ENCODE measurements at places on chromosomes 1 and 21.

GRCh38 chr1:76374086-76374485 lies 299.5 kb downstream of the ST6GALNAC3 start:
- DNase-seq, result no peak

- DNase-seq, result no peak
Observed at GRCh38 chr1:39250460-39251240, 46.2 kb downstream of the MACF1 start.

DNA sequence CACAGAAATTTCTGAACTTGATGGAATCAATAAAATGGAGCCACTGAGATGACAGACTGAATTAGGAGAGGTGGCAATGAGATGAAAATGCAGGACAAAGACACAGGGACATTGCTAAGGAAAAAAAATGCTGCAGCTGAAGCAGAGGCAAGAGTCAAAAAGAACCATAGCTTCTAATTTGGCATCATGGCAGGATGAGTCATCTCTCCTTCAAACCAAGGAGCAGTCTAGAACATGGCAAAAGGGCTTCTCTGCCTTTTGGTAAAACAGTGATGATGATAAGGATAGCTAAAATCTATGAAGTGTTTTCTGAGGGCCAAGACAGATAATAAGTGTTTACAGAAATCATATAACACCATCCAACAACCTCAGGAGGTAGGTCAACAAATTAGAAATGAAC lies 16.8 kb downstream of the SLC19A2 start:
- no peak for DNase-seq

DNA sequence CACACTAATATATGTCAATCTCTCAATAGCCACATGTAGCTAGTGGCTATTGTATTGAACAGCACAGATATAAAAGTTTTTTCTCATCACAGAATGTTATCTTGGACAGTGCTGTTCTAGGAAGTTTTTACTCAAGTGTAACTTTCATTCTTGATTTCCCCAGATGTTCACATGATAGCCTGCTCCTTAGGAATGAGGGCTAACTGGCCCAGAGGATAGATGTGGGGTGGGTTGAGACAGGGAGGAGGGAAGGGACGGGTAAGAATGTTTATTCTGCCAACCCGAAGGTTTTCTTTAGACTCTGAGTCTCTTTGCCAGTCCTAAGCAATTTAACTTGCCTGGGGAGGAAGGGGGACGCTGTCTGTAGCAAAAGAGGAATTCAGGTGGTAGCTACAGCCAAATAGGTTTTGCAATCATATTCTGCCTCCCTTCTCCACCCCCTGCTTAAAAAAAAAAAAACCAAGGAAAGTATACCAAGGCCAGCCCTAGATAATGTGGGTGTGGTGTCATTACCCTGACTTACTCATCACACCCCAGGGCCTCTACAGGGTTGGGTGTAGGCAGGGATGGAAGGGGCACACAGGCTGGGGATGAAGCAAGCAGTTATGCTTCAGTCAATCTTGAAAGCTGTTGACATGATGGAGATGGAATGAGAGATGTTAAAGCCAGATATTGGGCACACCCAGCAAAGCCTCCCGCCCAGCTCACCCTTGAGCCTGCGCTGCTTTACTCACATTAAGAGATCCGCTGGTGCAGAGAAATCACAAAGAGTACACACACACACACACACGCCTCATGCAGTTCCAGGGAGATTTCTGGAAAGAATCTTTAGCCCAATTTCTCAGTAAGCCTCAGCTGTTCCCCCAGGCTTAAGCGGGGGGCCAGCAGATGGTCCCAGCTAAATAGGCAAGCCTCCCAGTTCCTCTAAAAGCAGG lies 59.9 kb downstream of the PLXNA2 start:
- no peak for DNase-seq

GRCh38 chr21:26137379-26138060 lies 33.0 kb downstream of the APP start:
- no peak for DNase-seq

GRCh38 chr1:155978973-155979429 lies 654 bp upstream of the ARHGEF2 start:
- DNase-seq, result no peak

DNA sequence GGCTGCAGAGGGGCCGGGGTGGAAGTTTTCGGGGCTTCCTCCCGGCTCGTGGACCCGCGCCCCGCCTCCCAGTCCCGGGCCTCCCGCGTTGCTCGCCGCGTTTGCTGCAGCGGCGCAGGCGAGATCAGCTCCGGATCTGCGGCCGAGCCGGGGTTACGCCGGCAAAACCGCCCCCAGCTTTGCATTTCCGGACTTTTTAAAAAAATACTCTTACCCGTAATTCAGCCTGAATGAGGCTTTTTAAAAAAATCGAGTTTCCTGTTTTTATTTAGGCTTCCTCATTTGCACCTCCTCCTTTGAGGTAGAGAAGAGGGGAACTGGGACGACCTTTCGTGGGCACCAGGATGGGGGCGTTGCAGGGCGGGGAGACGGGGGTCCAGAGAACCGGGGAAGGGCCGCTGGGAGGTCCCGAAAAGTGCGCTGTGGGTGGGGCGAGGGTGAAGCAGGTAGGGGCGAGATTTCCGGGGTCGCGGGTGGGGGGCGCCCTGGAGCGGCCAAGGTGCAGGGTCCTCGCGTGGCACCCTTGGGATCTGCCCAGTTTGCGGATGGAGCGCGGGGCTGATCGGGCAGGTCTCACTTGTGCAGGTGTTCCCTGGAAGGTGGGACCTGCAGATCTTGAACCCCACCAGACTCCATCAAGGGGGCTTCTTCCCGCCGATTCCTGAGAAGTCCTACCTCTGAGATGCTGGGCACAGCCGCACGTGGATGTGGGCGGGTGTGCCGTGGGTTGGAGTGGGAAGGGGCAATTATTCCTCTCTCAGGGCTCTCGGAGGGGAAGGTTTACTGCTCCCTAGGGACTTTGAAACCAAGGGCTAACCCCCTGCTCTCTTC lies 1.1 kb downstream of the PIK3CD start:
- peak; percentile 79 for DNase-seq

DNA sequence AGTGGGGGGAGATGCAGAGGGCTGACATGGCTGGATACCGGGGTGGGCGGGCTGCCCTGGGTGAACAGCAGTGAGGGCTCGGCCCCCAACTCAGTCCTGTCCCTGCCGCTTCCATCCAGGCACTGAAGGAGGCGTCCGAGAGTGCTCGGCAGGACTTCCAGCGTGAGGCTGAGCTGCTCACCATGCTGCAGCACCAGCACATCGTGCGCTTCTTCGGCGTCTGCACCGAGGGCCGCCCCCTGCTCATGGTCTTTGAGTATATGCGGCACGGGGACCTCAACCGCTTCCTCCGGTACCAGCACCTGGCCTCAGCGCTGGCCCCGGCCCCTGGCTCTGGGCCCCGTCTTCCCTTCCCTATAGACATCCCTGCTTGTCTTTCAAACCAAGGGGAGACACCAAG lies 15.6 kb downstream of the NTRK1 start:
- DNase-seq, result no peak

DNA sequence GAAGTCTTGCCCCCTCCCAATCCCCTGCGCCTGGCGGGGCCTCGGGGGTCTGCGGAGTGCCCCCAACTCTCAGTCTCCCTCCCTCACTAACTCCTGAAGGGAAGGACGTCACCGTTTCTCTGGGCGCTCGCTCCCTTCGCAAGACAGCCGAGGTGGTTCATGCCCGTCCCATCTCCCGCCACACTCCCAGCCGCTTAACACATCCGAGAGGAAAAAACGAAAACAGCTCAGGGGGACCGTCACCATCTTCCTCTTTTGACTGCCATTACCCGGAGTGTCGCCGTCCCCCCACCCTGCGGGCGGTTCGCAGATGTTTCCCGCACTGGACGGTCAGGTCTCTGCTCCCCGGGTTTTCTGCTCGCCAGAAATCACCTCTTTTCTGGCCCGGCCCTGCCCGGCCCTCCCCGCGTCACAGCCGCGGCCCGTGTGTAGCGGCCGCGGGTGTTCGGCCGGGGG lies 532 bp downstream of the ERO1B start:
- DNase-seq, result peak; percentile 46

DNA sequence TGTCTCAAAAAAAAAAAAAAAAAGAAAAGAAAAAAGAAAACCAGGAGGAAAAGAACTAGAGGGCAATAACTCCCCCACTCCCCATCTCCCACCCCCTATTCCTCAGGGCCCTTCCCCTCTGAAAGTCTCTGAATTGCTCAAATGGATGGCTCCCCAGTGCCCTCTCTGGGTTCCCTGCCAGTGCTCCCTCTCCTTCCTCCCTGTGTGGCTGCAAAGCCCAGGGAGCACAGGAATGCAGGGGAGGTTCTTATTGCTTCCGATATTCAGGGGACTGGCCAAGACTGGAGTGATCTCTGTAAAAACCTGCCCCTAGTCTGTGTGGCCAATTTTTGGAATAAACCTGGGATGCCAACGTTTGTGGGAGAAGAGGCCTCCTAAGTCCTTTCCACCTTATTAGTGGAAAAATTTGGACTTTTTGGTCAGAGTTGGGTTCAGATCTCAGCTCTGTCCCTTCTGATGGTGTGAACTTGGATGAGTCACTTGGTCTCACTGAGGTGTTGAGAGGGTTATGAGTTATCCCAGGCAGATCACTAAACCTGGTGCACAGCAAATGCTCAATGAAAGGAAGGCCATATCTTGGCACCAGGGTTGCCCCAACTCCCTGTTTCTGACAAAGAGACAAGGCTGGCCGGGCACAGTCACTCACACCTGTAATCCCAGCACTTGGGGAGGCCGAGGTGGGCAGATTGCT lies 13.4 kb upstream of the ARHGEF10L start:
- no peak for DNase-seq

- no peak for DNase-seq
Observed at GRCh38 chr1:90346757-90347156, 351.8 kb downstream of the ZNF326 start.
